ENCODE measurements at places on chromosomes 11 and 22.
A peak's percentile ranks its signal among the peaks of the same experiment; 100 is the strongest.

DNA sequence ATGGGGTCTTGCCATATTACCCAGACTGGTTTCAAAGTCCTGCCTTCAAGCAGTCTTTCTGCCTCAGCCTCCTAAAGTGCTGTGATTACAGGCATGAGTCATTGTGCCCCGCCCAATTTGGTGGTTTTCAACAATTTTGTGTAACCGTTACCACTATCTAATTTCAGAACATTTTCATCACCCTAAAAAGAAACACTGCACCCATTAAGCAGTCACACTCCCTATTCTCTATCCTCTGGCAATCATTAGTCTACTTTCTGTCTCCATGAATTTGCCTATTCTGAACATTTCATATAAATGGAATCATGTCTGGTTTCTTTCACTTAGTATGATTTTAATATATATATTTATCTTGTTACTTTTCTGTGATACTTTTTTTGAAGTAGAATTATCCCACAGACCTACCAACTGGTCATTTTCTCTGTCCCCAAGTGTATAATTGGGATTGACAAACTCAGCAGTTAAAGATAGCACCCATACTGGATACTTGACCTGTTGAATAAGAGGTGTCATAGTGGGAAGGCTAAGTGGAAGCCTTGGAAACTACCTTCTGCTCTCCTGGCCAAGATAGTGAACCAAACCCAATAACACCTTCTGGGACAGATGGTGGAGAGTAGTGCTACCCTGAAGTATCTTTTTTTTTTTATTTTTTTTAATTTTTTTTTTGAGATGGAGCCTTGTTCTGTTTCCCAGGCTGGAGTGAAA, 64.8 kb downstream of the STIM1 start:
- DNase-seq, result peak; percentile 31

DNA sequence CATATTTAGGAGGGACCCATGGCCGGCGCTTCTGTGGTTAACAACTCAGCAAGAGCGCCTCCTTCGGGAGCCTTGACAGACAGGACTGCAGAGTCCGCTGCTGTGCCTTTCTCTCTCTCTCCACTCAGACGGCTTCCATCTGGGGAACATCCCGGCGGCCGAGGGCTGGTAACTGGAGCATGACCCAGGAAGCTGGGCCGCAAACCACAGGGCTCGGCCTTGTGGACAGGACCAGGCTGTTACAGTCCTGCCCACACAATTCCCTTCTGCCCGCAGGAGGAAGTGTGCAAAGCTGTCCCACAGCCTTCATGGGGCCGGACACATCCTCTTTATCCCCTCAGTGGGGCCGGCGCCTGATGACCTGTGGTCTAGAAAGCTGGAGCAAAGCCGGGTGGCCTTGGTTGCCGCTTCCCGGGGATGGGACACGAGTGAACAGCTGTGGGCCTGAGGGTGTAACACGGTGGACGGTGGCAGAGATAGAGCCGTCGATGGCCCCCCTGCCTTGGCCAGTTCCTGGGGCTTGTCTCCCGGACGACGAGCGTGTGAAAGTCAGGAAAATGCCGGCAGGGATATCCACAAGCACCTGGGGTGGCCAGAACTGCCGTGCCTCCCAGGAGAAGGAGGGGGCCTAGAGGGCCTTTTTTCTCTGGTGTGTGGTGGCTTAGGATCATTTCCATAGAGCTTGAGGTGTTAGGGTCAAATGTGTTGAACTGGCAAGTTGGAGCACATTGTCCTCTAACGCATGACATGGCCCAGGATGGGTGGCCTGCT, 50.1 kb downstream of the FBLN1 start:
- DNase-seq, result no peak

GRCh38 chr11:37597776-37598175, 999.7 kb upstream of the RAG2 start:
- DNase-seq, result no peak

DNA sequence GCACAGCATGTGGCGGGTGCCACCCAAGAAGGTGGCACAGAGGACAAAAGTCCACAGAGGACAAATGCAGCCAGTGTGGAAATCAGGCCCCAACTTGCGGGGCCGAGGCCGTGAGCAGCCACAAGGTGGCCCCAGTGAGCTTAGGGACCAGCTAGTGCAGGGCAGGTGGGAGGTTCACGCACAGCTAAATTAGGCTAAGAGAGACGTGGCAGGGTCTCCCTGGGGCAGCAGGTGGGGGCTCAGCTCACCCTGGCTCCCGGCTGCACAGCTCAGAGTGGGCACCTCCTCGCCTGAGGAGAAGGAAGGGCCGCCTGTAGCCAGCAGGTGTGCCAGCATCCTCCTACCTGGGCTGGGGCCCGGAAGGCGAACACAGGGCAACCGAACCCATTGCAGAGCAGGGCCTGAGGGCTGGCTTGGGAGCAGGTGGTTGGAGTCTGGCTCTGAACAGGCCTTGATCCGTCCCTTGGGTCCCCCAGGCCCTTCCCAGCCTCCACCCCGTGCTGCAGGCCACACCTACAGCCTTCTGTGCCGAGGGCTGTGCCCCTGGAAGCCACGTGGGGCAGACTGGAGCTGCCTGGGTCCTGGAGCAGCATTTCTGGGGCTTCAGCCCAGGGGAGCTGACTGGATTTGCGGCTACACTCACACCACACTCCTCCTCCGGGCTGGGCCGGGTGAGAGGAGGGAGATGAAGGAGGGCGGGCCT, 26.1 kb upstream of the CELSR1 start:
- no peak for DNase-seq

- DNase-seq, result no peak
Measured at GRCh38 chr22:35183917-35184316, 73.4 kb upstream of the HMGXB4 start.

GRCh38 chr11:393219-394033, 583 bp upstream of the PKP3 start:
- DNase-seq, result no peak

DNA sequence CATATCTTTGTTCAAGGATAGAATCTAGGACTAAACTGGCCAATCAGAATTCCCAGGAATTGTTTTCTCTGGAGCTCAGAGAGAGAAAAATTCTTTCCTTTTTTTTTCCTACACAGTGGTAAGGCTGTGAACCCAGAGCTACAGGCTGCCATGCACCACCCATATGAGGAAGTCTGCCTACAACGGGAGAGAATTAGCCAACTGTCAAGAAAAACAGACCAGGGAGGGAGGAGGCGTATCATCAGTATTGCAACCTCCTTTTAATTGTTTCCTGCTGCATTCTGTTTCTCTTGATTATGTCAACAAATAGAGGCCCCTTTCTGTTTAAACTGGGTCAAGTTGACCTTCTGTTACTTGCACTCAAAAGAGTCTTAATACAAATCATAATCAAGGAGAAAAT, 176.5 kb upstream of the UBASH3B start:
- no peak for DNase-seq

DNA sequence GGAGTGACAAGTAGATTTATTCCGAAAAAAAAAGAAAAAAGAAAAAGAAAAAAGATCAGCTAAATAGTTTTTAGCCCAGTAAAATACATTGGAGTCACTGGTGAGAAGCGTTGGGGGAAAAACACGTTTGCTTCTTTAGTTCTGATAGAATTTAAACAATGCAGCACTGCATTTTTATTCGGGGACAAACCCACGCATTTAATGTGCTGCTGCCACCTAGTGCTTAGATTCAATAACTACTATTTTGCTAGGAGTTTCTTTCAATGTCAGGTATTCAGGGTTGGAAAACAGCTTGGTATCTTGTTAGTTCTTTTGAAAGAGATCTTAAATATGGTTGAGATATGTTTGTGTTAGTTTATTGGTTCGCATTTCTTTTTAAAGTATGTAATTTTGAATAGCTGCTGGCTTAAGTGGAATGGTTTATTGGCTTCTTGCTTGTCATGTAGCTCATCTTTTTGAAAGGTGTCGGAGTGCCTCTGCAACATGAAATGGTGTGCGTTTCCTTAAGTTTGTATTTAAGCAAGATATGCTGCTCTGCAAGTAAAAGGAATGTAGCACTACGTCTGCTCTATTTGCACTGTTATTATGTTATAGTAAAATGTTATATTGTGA, 41.9 kb downstream of the SVIP start:
- no peak for DNase-seq

DNA sequence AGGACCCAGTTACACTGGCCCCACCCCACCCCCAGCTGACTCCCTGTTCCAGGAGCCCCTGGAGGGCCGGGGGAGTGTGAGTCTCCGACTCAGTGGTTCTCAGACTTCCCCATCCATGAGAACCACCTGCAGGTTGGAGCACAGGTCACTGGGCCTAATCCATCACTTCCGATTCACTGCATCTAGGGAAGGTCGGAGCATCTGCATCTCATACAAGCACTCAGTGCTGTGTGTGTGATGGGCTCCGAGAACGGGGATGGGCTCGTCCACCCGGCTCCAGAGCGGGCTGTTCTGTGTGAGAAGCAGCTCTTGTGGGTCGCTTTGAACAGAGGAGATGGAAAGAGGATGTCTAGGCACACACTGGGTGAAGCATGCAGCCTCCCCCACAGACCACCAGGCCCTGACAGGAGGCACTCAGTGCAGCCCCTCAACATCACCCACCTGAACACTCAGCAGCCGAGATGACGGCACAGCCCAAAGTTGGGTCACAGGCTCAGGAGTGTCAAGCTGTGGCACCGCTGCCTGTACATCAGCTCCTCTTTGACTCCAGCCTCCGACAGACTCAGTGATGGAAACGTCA, 541.4 kb downstream of the BRD1 start:
- DNase-seq, result no peak

GRCh38 chr11:19577976-19578619, 134.5 kb upstream of the NAV2 start:
- DNase-seq, result no peak

DNA sequence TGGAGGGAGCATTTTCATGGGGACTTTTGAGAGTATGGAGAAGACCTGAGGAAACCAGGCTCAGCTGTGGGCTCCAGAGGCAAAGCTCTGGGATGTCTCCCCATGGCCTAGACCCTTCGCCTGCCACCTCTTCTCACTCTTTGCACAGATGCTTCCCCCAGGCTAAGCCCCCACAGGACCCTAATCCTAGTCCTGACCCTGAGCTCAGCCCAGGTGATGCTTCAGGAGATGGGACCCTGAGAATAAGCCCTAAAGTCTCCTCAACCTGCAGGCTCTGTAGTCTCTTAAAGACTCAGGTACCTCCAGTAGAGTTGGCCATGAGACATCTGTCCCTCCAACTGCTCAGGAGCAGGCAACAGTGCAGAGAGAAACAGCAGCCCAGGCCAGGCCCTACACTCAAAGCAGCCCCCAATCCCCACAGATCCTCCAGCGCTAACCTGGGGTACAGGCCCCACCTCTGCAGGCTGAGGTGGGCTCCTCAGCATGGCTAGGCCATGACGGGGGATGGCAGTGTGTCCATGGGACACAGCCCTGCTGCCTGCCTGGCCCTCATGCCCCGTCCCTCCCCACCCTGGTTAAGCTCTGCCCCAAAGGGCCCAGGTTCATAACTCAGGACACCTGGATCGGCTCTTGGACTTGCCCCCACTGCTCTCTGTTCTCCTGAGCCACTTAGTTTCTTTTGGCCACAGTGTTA, 39.4 kb downstream of the GGTLC2 start:
- no peak for DNase-seq

DNA sequence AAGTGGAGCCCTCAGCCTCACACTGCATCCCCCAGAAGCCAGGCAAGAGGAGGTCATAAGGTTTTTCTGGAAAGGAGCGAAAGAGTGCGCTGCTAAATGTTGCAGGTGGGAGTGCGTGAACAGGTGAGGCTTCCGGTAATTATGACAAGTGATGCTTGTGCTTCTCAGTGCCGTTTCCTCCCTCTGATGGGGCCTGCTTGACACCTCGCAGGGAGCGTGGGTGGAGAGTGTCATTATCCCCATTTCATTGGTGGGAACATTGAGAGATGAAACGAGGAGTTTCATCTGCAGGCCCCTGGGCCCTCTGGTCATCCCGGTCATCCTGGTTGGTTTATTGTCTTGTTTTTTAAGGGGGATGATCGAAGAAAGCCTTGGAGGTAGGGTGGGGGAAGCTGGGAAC, 57.5 kb downstream of the BCR start:
- no peak for DNase-seq

DNA sequence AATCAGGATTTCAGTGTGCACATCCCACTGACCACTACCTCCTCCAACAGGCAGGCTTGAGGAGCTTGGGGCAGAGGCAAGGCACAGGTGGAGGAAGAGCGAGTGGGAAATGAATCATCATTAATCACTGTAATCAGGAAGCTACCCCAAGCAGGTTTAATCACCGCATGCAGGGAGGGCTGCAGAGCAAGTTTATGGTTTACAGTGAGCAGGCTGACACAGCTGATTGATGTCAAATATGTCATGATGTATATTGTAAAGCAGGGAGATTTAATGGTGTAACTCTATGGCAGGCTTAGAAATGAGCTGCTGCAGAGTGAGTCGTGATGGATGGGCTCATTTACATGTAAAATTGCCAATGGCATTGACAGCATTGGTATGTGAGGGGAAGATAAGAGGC, 441.0 kb downstream of the NTM start:
- no peak for DNase-seq

GRCh38 chr11:1006762-1007161, 29.8 kb downstream of the MUC6 start:
- no peak for DNase-seq

- no peak for DNase-seq
Measured at GRCh38 chr11:29679996-29680395, 336.8 kb downstream of the KCNA4 start.

- DNase-seq, result no peak
Measured at GRCh38 chr11:34180040-34180813, 74.8 kb downstream of the NAT10 start.

GRCh38 chr11:77705195-77705875, 67.7 kb upstream of the CLNS1A start:
- peak; percentile 4 for DNase-seq

- no peak for DNase-seq
Measured at GRCh38 chr11:15801616-15802015, 554.7 kb downstream of the SOX6 start.

DNA sequence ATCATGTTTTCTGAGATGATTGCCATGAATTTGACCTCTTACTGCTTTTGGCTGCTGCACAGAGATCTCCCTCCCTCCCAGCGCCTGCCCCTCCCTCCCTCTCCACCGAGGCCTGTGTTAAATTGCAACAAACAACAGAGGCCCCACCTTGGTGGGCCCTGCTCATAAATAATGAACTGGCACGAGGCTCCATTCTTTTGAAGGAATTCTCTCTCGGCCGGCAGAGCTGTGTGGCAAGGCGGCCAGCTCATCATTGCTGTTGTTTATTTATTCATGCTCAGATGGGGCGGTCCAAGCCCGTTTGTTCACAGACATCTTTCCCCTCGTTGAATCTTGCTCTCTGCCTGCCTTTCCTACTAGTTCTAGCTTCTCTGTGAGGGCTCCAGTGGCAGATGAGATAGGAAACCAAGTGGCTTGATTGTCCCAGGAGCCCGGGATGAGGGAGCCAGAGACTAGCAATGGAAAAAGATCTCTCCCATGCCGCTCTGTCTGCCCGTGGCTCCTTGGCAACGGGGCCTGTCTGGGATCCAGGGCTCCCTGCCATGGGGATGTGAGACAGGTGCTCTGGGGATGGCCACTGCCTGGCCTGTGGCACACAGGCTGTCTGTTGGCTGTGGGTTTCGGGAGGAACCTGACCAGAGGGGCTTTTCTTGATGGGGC, 192.6 kb downstream of the DSCAML1 start:
- DNase-seq, result no peak
